ENCODE measurements at places on chromosomes 7 and 10.

DNA sequence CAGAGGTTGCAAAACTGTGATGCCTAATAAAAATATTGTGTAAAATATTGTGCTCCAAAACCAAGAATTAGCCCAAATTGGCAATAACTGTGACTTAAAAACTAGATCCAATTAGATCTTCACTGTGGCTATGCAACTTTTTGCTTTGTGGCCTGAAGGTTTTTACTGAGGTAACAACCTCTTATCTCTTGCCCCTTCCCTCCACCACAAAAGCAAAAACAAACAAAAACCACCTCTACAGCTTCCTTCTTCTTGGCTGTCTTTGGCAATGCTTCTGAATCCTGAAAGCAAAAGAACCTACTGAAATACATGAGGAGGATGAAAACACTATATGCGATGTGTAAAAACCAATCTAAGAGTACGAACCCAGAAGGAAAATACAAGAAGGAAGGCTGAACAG lies 226.7 kb upstream of the MBL2 start:
- DNase-seq = no peak

DNA sequence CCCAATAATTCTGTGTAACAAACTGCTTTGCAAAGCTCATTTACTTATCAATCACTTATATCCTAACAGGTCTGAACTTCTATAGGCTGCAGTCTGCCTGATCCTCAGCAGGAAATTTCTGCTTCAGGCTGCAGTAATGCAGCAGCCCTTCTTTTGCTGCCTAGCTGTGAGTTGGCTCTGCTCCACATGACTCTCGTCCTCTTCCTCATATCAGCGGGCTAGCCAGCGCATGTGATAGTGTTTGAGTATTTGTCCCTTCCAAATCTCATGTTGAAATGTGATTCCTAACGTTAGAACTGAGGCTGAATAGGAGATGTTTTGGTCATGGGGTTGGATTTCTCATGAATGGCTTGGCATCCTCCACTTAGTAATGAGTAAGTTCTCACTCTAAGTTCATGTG lies 387.8 kb downstream of the SEMA3D start:
- no peak for DNase-seq

- DNase-seq = no peak
Measured at GRCh38 chr7:137882261-137882668, 35.5 kb upstream of the DGKI start.

- DNase-seq = no peak
Measured at GRCh38 chr10:123741711-123742110, 75.6 kb downstream of the GPR26 start.

GRCh38 chr10:132329565-132330485 lies 2.2 kb upstream of the LRRC27 start:
- peak; percentile 43 for DNase-seq

GRCh38 chr7:18900803-18901202 lies 216.6 kb downstream of the TWIST1 start:
- no peak for DNase-seq

GRCh38 chr10:59625721-59626522 lies 83.7 kb downstream of the SLC16A9 start:
- DNase-seq = peak; percentile 57

GRCh38 chr10:79608505-79609375 lies 2.0 kb upstream of the SFTPA1 start:
- DNase-seq = no peak

DNA sequence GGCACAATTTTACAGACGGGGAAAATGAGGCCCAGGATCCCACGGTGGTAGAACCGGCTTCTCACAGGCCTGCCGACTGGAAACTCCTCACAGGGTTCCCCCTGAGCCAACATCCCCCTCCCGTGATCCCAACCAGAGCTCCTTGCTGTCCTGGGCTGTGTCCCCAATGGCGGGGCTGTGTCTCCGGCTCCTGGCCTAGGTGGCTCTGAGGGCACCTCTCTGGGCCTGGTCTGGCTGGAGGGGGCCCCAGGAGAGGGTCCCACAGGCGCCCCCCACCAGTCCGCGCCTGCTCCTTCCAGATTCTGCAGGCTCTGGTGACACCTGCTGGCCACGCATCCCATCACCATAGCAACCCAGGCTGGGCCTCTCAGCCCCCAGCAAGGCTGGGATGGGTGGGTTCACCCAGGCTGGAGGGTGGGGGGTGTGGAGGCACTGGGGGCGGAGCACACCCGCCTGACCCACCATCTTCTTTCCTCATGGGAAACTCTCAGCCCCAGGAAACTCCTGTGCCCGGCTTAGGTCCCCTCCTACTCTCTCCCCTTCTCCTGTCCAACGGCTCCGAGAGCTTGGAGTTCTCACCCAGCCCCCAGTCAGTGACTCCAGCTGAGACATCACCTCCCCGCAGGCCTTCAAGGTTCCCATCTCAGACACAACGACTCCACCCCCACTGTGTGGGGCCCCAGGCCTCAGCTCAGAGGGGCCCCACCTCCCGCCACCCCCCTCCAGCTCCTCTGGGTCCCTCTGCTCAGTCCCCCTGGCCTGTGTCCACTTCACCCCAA lies 27.1 kb upstream of the TNRC18 start:
- peak; percentile 68 for DNase-seq

All from right kidney (tissue), 9 donors.